ENCODE measurements at places on chromosomes 13 and 19.

GRCh38 chr13:73335944-73336343 is 277.1 kb downstream of the KLF5 start:
- DNase-seq = no peak

DNA sequence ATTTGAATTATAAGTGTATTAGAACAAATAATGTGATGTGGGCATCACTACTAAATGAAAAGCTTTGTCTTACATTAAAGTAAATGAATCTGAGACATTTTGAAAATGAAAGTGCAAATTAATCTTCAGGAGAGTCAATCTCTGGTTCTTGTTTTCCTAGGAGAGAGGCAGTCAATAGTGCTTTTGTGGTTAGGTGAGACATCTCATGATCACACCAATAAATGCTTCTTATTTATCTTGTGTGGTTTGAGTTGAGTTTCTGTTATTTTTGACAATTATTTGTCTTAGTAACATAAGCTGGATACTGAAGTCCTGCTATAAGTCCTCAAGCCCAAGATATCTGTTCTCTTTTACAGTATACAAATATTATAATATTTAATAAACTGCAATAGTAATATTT is 1378.0 kb upstream of the PCDH9 start:
- DNase-seq = no peak

GRCh38 chr19:38361633-38362075 is 12.7 kb upstream of the PSMD8 start:
- peak; percentile 47 for DNase-seq

DNA sequence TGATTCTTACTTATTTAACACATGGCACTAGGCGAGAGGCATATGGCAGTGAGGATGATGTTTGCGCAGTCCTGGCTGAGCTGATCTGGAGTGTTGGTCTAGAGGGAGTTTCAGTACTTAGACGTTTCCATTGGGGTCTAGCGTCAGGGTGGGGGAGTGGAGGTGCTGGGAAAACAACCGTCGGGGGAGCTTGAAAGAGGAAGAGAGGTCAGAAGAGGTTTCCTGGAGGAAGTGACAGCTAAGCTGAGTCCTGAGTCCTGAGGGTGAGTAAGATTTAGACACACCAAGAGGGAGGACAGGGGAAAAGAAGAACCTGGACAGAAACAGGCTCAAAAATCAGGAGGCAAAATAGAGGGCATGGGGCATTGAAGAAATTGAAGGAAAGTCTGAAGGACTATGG is 81.4 kb downstream of the ALOX5AP start:
- no peak for DNase-seq

DNA sequence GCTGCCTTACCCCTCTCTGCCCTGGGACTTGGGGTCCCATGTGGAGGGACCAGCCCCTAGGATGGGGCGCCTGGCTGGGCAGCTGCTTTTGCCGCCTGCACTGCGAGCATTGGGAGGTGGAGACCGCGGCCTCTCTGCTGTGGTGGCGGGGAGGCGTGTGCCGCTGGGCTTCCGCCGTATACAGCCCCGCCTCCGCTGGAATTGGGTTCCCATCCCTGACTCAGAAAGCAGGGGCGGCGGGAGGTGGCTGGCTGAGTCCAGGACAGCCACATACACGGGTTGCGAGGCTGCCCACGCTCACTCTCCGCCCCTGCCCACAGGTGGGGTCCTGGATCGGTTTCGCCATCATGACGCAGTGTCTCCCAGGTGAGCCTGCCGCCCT is 6.6 kb downstream of the NDUFB7 start:
- no peak for DNase-seq

- no peak for DNase-seq
Measured at GRCh38 chr13:85283408-85283807, 515.8 kb downstream of the SLITRK6 start.

GRCh38 chr13:39938596-39938995 is 283.1 kb downstream of the COG6 start:
- DNase-seq = no peak

DNA sequence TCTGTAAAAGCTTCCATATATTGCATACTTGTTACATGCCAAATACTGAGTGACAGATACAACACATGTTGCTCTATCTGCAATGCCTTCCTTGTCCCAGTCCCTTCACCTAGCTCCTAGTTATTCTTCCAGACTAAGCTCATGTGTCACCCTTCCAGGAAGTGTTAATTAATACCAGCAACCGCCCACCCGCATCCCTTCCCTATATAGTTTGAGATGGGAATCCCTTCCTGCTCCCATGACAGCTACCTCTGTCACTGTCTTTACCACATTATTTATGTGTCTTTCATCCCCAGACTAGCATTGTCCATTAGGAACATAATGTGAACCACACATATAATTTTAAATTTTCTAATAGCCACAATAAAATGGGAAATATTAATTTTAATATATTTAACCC is 49.5 kb upstream of the FRY start:
- no peak for DNase-seq

- no peak for DNase-seq
Measured at GRCh38 chr19:24073807-24074206, 13.2 kb upstream of the ZNF254 start.

- DNase-seq = peak; percentile 75
Measured at GRCh38 chr19:661427-662196, 1.4 kb downstream of the RNF126 start.

- DNase-seq = no peak
Measured at GRCh38 chr13:72952529-72953141, 106.2 kb upstream of the KLF5 start.

DNA sequence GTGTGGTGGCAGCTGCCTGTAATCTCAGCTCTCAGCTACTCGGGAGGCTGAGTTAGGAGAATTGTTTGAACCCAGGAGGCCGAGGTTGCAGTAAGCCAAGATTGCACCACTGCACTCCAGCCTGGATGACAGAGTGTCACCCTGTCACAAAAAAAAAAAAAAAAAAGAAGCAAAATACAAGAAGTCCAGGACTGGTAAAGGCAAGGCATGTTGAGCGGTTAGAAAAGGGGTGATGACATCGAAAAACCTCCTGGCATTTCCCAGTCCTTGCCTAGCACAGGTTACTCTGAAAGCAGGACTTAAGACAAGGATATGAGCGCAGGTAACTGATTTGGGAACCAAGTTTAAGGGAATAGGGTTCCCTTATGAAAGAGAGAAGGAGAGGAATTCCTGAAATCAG is 2.5 kb upstream of the LILRB4 start:
- no peak for DNase-seq

DNA sequence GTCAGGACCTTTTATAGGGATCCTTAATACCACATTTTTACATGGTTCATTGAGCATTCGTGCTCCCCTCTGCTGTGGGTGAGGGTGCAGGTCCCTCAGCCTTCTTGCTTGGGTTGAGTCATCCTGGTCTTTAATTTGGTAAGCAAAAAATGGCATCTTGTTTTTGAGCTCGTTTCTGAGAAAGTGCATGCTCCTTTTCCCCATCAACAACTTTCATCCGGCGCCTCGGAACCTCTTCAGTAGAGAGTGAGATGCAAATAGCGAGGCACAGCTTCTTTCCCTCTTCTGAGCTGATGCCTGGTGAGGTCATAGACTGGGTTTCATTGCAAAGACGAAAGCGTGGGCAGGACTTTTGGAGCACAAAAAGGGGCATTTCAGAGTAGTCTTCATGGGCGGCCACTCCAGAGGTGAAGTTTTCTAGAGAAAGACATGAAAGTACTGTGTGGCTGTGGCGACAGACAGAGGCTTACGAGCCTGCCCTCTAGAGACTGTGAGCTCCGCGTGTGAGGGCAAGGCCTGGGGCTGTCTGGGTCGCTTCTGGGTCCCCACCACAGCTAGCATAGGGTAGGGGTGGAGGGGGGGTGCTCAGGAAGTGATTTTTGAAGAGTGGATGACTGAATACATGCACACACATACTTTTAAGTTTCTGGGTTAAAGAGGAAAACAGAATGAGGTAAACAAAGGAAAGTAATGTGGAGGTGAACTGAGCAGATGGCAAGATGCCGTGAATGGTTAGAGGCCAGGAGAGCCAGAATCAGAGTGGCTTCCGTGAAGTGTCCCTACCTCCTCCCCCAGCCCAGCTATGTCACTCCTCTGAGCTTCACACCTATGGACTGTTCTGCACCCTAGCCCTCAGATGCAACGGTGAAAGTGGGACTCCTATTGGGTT is 44.3 kb downstream of the BBC3 start:
- peak; percentile 96 for DNase-seq

DNA sequence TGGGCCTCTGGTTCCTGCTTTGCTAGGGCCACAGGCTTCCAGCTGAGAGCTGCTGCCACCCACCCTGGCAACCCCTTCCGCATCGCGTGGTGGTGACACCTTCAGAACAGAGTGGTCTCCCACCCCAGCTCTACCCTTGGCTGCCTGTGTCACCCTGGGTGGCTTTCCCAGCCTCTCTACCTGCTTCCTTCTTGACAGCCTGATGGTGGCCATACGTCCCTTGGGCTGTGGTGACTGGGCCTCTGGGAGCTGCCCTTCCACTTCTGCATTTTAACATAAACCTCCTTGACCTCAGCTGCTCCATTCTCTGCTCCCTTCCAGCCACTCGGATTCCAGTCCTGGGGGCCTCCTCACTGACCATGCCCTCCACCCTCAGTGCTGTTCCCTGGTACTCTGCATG is 17.0 kb downstream of the PAK4 start:
- DNase-seq = no peak

GRCh38 chr13:36752673-36753072 is 66.3 kb upstream of the RFXAP start:
- DNase-seq = no peak

DNA sequence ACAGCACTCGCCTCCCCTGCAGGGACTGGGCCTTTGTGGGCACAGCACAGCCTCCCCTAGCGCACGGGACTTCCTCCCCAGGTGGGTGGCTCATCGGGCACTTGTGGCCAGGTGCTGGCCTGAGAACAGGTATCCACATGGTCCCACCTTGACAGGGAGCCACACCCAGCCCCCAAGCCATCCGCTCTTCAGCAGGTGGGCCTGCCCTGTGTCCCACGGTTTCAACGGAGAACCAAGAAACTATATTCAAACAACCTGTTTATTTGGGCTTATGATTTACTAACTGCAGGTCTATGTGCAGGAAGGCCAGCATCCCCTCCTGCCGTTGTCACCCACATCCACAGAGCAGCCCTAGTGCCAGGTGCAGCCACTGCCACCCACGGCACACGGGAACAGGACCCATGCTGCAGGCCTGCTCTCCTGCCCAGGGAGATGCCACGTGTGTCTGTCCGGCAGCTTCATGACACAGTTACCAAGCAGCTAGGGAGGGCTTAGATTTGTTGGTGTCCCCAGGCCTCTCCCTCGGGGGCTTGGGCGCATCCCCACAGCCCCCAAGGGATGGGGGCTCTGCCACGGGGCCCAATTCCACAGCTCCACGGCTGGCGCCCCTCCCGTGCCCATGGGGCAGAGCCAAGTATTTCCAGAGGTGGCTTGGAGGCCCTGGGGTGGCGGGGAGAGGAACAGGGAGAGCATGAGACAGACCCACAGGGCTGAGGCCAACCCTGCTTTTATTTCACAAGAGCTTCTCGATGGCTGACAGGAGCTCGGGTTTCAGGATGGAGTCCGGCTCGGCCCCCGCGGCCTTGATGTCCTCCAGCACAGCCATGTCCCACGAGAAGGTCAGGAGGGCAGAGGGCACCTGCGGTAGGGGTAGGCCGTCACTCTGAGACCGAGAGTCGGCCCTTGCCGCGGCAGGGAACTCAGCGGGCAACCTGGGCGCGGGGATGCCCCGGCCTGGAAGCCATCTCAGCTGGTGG is 12.5 kb downstream of the UBXN6 start:
- DNase-seq = no peak

GRCh38 chr13:53207556-53207955 is 178.9 kb downstream of the OLFM4 start:
- no peak for DNase-seq

GRCh38 chr19:10000171-10000826 is 10.0 kb downstream of the COL5A3 start:
- peak; percentile 50 for DNase-seq

- DNase-seq = peak; percentile 63
Measured at GRCh38 chr13:99370481-99371275, 63.5 kb upstream of the GPR183 start.

DNA sequence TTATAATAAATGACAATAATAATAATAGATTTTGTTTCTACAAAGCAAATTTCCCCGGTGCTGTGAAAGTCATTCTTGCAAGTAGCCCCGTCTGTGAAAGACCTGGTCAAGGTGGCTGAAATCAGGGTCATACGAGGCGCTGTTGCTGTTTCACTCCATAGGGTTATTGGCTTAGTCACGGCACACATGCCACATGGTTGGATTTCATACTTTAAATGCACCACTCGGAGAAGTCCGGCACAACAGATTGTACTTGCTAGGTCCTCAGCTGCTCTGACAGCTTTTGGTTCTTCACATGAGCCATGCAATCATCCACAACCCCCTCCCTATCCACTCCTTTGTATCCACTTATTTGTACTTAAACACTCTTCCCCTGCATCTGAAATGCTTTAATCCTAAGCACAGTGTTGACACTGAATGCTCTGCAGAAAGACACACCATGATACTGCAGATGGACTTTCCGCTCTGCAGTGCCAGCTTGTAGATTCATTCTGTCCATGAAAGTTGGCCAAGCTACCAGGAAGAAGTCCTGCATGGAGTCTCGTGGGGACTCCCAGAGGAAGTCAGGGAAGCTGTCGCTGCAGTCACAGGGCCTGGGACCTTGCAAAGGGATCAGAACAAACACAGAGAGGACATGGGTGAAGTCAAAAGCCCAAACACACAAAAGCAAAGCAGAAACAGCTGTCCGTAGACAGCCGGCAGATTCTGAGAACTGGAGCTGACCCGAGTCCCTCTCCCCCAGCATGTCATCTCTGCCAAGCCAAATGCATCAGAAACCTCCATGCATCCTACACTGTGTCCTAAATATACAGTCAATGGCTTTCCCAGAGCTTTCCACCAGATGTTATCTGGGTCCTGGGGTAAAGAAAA is 124.6 kb downstream of the COL4A2 start:
- no peak for DNase-seq

DNA sequence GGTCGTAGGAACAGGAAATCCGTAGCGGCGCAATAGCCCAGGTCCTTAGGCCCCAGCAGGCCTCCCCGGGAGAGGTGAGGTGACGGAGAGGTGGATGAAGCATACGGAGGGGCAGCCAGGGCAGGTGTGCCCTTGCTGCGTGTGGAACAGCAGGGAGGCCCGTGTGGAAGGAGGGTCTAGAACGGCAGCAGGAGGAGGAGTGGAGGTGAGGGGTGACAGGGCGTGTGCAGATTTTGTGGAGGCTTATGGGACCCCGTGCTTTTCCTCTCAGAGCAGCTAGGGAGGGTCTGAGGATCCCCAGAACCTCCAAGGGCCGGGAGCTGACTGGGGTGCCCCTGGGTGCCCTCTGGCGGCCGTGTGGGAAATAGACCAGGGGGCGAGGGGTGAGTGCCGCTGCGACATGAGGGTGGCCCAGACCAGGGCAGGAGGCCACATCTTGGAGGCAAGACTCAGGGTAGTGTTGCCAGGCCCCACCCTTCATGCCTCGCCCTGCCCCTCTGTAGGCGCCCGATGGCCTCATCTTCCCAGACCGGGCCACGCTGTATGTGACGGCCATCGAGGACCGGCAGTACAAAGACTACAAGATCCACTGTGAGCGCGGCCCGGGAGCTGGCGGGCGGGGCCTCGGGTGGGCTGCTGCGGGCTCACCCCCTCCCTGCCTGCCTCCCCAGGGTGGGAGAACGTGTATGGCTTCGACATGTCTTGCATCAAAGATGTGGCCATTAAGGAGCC is 5.0 kb upstream of the ADM5 start:
- DNase-seq = no peak

GRCh38 chr13:77599351-77599750 is 63.8 kb downstream of the SCEL start:
- no peak for DNase-seq

- no peak for DNase-seq
Measured at GRCh38 chr13:93220073-93220472, 6.5 kb upstream of the GPC6 start.

Measured in CD4-positive, alpha-beta T cell treated with Interleukin-4 for 4 hours (primary cell).